ENCODE measurements at places on chromosomes 3 and 15. TPM values are rescaled to one million over a fixed set of nuclear protein-coding genes. Genes with fewer than 3 reads are reported as not detected.

HACD2 gene
- total RNA-seq: 17.0 TPM

PLA2G4E gene
- not detected for total RNA-seq

COL6A5 gene
- not detected for total RNA-seq

EFHB gene
- total RNA-seq: not detected

EFCC1 gene
- 0.73 TPM for total RNA-seq

ZBBX gene
- total RNA-seq: not detected

MKRN3 gene
- not detected for total RNA-seq

ALDH1L1 gene
- total RNA-seq: not detected

P3H2 gene
- total RNA-seq: 19.0 TPM

CERS3 gene
- not detected for total RNA-seq

NANOGP8 gene
- 0.20 TPM for total RNA-seq

FHIT gene
- total RNA-seq: 0.27 TPM

GCHFR gene
- total RNA-seq: 6.6 TPM

CTXN2 gene
- not detected for total RNA-seq

ADAMTS9 gene
- 51.8 TPM for total RNA-seq

FGD5 gene
- total RNA-seq: 49.4 TPM

FES gene
- total RNA-seq: 121 TPM

FILIP1L gene
- total RNA-seq: 39.2 TPM

TRPM1 gene
- 0.60 TPM for total RNA-seq

IGSF10 gene
- not detected for total RNA-seq

LARP6 gene
- 32.3 TPM for total RNA-seq

ATOSA gene
- 16.5 TPM for total RNA-seq

C3orf20 gene
- total RNA-seq: not detected

All from mammary microvascular endothelial cell (primary cell).